Fibroblast of lung (primary cell): ENCODE measurements at places on chromosomes 1 and 21. TPM values are rescaled to one million over a fixed set of nuclear protein-coding genes. Genes with fewer than 3 reads are reported as not detected.
A peak's percentile ranks its signal among the peaks of the same experiment; 100 is the strongest.

DNA sequence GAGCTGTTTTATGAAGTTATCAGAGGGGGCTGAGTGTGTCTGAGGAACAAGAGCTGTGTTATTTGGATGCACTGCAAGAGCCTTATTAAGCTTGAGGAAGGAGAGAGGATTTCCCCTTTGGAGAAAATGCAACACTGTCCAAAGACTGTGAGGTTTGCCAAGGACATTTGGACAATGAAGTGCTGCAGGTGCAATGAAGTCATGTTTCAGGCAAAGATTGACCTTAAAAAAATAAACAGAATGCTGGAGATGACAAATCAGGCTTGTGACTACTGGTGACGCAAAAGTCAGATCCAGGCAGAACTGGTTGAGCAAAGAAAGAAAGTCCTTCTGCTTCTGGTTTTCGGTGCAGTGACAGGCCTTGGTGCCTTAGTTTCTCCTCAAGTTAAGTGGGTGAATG, 125.2 kb upstream of the KIAA0040 start:
- no peak overlapping the region for H3K27ac ChIP-seq
- H3K36me3 ChIP-seq = no peaks in the 10 kb centered on the region
- no peaks in the 10 kb centered on the region for H3K27me3 ChIP-seq
- no peak for DNase-seq
- no peak overlapping the region for H3K4me3 ChIP-seq
- H3K4me1 ChIP-seq = no peaks in the 10 kb centered on the region

- H3K27ac ChIP-seq = no peak overlapping the region
- DNase-seq = no peak
- no peak overlapping the region for H3K4me3 ChIP-seq
- H3K4me1 ChIP-seq = no peaks in the 10 kb centered on the region
Measured at GRCh38 chr1:19139711-19140110, 70.4 kb downstream of the UBR4 start.

DNA sequence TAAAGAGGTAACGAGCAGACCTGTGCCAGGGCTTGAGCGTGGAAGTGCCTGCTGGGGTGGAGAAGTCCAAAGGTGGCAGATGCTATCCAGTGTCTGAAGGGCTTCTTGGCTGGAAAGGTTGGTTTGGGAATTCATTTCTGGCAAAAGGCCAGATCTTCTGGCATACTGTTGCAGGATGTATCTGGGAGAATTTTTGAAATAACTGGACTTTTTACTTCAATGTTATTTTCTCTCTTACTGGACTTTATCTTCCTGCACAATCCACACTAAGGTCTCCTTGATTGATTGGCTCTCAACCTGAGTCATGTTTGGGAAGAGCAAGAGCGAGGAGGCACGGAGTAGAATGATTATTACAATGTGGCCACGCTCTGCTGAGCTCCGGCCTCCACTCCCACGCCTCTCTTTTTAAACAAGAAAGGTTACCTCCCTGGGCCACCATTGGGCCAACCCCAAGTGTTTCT, 278.4 kb downstream of the TM2D1 start:
- H3K27ac ChIP-seq = no peak overlapping the region
- no peaks in the 10 kb centered on the region for H3K27me3 ChIP-seq

- H3K4me1 ChIP-seq = no peaks in the 10 kb centered on the region
- H3K4me3 ChIP-seq = no peak overlapping the region
- H3K27me3 ChIP-seq = no peaks in the 10 kb centered on the region
Measured at GRCh38 chr1:2945821-2946231, 75.4 kb upstream of the ACTRT2 start.

DNA sequence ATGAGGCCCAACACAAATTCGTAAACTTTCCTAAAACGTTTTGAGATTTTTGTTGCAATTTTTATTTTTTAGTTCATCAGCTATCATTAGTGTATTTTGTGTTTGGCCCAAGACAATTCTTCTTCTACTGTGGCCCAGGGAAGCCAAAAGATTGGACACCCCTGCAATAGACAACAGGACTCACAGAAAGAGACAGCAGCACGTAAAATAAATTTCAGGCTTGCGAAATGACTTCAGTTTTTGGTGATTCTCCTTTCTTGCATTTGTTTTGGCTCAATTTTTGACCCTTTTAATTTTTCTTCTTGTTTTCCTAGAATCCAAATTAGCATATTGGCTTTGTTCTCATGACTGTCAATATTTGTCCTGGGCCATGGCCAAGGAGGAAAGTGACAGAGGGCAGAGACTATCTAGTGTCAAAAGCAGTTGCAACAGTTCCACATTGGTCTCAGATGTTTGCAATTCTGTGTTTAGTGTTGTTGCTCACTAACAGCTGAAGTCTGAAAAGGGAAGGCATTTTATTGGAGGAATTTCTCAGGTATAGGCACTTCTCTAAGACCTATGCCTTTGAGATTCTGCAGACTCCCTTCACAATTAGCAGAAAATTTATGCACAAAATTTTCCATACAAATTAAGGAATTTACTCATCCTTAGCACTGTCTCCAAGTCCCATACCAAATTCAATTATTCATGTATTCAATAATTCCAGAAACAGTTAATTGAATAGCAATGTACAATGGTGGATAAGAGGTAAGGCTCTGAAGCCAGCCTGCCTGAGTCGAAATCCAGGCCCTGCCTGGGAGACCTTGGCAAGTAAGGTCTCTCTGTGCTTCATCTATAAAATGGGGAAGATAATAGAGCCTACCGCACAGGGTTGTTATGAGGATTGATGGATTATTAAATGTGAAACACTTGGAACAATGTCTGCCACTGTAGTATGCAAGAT, 160.9 kb upstream of the IVNS1ABP start:
- H3K36me3 ChIP-seq = no peaks in the 10 kb centered on the region
- H3K27ac ChIP-seq = no peak overlapping the region
- no peak overlapping the region for H3K4me3 ChIP-seq
- H3K4me1 ChIP-seq = no peaks in the 10 kb centered on the region
- H3K27me3 ChIP-seq = no peaks in the 10 kb centered on the region

The RIIAD1 gene
- polyA plus RNA-seq = not detected in 2 replicates

GRCh38 chr1:17123196-17124045, 4.2 kb upstream of the PADI2 start:
- H3K36me3 ChIP-seq = no peaks in the 10 kb centered on the region
- DNase-seq = no peak

The RIPK4 gene
- polyA plus RNA-seq = 0.01 TPM in 1 of 2 replicates, not detected in the other

The TRIM67 gene
- polyA plus RNA-seq = 0.02 TPM in 2 replicates

The ATP6V1G3 gene
- polyA plus RNA-seq = 0.12 TPM in 1 of 2 replicates, not detected in the other

- H3K4me1 ChIP-seq = no peaks in the 10 kb centered on the region
- peak; percentile 45 for DNase-seq
- H3K27me3 ChIP-seq = no peaks in the 10 kb centered on the region
- no peak overlapping the region for H3K4me3 ChIP-seq
- H3K27ac ChIP-seq = no peak overlapping the region
- H3K36me3 ChIP-seq = no peaks in the 10 kb centered on the region
Measured at GRCh38 chr21:16605597-16605996, 875.8 kb downstream of the USP25 start.

DNA sequence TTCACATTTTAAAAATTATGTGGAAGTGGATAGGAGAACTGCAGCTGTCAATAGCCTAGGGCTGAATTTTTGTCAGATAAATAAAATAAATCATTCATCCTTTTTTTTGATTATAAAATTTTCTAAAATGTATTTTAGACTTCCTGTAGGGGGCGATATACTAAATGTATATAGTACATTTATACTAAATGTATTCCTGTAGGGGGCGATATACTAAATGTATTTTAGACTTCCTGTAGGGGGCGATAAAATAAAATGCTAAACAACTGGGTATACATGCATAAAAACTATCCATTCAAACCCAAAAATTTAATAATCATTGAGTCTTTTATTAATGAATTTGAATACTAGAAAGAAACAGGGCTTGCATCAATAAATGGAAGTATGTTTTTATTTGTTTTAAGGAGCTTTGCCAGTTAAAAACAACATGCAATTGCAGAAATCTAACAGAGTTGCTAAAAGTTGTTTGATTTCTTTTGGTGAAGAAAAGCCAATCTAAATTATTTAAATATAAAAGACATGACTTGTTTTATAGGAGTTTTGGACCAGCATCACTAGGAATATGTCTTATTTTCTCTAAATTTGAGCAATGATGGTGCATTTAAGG, 31.4 kb downstream of the CLCA1 start:
- H3K27ac ChIP-seq = no peak overlapping the region
- H3K4me1 ChIP-seq = no peaks in the 10 kb centered on the region
- DNase-seq = peak; percentile 48

GRCh38 chr1:240508950-240509349, 103.0 kb downstream of the GREM2 start:
- no peak for DNase-seq
- no peak overlapping the region for H3K27ac ChIP-seq
- no peaks in the 10 kb centered on the region for H3K27me3 ChIP-seq
- no peak overlapping the region for H3K4me3 ChIP-seq

The LIX1L gene
- polyA plus RNA-seq = 63.3 and 65.7 TPM in 2 replicates

The MEGF6 gene
- 0.54 and 1.6 TPM in 2 replicates for polyA plus RNA-seq

GRCh38 chr21:36115138-36115730, 19.6 kb upstream of the CBR3 start:
- H3K27me3 ChIP-seq = no peaks in the 10 kb centered on the region
- H3K36me3 ChIP-seq = no peaks in the 10 kb centered on the region

GRCh38 chr1:190738317-190738716, 260.7 kb upstream of the BRINP3 start:
- no peaks in the 10 kb centered on the region for H3K27me3 ChIP-seq
- H3K4me1 ChIP-seq = no peaks in the 10 kb centered on the region
- no peak overlapping the region for H3K4me3 ChIP-seq
- no peak for DNase-seq

The FCAMR gene
- polyA plus RNA-seq = not detected in 2 replicates

- H3K27me3 ChIP-seq = no peaks in the 10 kb centered on the region
- H3K4me1 ChIP-seq = peaks cover 6% of the 10 kb centered on the region
- no peak for DNase-seq
- no peak overlapping the region for H3K27ac ChIP-seq
Measured at GRCh38 chr1:21874778-21875547, 62.1 kb downstream of the HSPG2 start.

The SPATA6 gene
- 5.5 and 6.8 TPM in 2 replicates for polyA plus RNA-seq

DNA sequence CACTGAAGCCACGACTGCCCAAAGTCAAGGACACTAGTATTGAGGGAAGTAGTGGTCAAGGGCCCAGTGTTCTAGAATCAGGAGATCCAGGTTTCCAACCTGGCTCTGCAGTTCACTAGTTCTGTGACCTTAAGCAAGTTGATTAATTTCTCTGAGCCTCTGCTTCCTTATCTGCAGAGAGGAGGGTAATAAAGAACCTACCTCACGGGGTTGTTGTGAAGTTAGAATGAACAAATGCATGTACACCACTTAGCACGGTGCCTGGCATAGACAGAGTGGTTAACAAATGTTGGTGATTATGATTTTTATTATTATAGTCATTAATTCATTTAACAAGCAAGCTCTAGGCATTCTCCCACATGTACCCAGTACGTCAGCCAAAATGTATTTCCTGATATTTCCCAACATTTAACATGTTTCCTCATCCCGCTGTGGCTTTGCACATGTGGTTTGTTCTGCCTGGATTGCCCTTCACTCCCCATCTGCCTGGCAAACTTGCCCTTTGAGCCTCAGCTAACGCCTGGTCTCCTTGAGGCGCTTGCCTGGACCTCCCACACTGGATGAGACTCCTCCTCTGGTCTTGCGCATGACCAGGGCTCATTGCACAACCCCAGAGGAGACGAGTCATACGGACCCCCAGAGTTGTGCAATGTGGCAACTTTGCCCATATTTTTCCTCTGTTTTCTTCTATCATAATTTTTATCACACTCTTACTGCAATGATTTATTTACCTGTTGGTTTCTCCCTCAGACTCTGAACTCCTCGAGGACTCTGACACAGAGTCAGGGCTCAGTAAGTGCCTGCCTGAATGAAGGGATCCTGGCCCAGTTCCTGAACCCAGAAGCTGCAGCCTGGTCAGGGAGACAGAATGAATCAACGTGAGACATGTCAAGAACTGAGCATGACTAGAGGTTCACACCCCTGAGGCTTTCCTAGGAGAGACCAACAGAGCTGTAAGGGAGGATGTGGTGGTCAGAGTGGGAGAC, 20.7 kb upstream of the MFSD2A start:
- H3K36me3 ChIP-seq = no peaks in the 10 kb centered on the region
- DNase-seq = peak; percentile 99
- H3K27me3 ChIP-seq = no peaks in the 10 kb centered on the region
- H3K27ac ChIP-seq = no peak overlapping the region
- H3K4me3 ChIP-seq = no peak overlapping the region
- H3K4me1 ChIP-seq = peaks cover 2% of the 10 kb centered on the region

DNA sequence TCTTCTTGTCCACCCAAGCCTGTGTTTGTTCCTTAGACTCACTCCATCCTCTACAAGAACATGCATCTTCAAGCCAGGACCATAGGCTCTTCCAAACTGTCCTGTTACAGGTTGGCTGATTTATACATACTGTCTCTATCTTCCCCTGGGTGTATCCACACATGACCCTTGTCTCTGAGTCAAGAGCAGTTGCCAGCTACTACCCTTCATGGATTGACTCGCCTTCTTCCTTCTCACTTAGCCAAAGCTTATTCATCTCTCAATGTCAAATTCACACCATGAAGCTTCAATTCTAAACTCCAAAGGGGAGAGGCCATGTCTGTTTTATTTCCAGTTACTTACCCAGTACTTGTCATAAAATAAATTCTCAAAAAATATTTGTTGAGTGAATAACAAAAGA, 64.1 kb upstream of the CACHD1 start:
- no peak overlapping the region for H3K27ac ChIP-seq
- DNase-seq = no peak
- no peaks in the 10 kb centered on the region for H3K27me3 ChIP-seq
- no peaks in the 10 kb centered on the region for H3K4me1 ChIP-seq
- H3K36me3 ChIP-seq = no peaks in the 10 kb centered on the region
- H3K4me3 ChIP-seq = no peak overlapping the region
